ENCODE measurements at places on chromosomes 6 and 20.

GRCh38 chr6:164345327-164345726 lies 930.8 kb downstream of the QKI start:
- no peak for DNase-seq

- DNase-seq = no peak
These were observed 12.7 kb downstream of the SAYSD1 start for GRCh38 chr6:39102071-39102820.

GRCh38 chr6:157023958-157024357 lies 246.8 kb downstream of the ARID1B start:
- no peak for DNase-seq

GRCh38 chr6:35857853-35858252 lies 52.7 kb downstream of the LHFPL5 start:
- no peak for DNase-seq

DNA sequence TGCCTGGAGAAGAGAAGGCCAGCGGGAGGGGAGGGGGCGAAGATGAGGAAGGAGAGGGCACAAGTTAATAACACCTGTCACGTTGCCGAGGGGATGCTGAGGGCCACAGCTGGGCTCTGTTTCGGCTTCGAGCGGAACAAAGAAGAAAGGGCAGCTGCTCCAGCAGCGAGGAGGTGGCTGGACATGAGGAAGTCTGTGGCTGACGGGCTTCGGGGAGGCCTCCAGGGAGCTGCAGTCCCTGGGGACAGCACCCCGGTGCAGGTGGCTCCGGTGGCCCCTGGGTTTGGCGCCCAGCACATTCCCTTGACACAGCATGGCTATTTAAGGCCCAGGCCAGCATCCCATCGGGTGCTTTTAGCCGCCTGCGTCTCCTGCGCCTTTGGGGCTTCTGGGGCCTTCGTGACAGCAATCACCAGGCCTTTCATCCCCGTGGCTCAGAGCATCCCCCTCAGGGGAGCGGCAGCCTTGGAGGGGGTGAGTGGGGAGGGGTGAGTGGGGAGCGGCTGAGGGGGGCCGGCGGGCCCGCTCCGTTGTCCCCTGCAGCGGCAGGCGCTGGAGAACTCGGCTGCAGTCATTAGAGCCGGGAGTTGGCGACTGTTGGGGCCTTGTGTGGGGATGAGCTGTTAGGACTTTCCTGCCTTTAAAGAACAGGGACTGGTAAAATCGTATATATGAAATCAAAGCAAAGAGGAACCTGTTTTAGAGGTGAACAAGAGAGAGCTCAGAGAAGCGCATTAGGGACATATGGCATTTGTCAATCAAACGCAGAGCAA lies 99.0 kb downstream of the TMEM242 start:
- no peak for DNase-seq

DNA sequence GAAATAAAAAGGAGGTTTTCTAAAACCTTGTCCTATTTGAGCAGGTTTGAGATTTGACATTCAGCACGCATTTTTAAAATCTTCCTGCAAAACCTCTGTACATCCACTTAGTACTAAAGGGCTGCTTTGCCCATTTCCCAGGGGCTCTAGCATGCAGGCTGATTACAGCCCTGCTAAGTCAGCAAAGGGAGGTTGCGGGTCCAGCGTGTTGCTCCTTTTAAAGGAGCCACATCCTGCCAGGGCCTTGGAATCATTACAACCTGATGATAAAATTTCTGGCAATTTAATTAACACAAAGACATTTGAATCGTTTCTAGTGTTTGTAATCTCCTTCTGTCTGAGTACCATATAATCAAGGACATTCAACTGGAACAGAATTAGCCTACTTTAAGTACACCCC lies 455.1 kb upstream of the CITED2 start:
- DNase-seq = no peak
